ENCODE measurements at places on chromosomes 7 and 10. TPM values are rescaled to one million over a fixed set of nuclear protein-coding genes. Genes with fewer than 3 reads are reported as not detected.

Gene CFAP69
- total RNA-seq: 1.3 TPM

Gene RPEL1
- not detected for total RNA-seq

GRCh38 chr7:158404031-158404761, 183.4 kb downstream of the PTPRN2 start:
- no peak for DNase-seq

- DNase-seq: no peak
Measured at GRCh38 chr10:131311661-131312477, at the start of gene TCERG1L. Gene TCERG1L (minus strand): TSS chr10:131311721. CDS start chr10:131311635, 86 bp downstream.

GRCh38 chr7:32616625-32617024, 121.3 kb downstream of the AVL9 start:
- peak; percentile 67 for DNase-seq

- no peak for DNase-seq
Measured at GRCh38 chr10:121637437-121637836, 39.2 kb upstream of the FGFR2 start.

GRCh38 chr7:159157714-159158113, 13.0 kb upstream of the VIPR2 start:
- no peak for DNase-seq

- DNase-seq: no peak
Measured at GRCh38 chr7:78489476-78490240, 691.1 kb downstream of the PHTF2 start.

DNA sequence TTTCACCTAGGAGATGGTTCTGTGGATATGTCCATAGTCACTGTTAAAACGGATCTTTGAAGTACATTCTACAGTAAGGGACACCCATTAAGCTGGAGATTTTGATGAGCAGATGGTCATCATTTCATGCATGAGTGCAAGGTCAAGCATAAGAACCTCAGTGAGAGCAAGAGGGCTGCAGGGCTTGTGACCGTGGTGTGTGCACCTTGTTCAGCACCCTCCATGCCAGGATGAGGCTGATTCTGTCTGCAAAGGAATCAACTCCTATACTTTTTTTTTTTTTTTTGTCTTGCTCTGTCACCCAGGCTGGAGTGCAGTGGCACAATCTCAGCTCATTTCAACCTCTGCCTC, 17.6 kb downstream of the PDSS1 start:
- no peak for DNase-seq

GRCh38 chr7:140674899-140675701, 2.4 kb downstream of the ADCK2 start:
- DNase-seq: no peak

GRCh38 chr7:143380646-143381426, at the start of gene ZYX:
Gene ZYX (plus strand): TSS chr7:143381345. CDS start chr7:143381572, 227 bp downstream.
- DNase-seq: peak; percentile 98

DNA sequence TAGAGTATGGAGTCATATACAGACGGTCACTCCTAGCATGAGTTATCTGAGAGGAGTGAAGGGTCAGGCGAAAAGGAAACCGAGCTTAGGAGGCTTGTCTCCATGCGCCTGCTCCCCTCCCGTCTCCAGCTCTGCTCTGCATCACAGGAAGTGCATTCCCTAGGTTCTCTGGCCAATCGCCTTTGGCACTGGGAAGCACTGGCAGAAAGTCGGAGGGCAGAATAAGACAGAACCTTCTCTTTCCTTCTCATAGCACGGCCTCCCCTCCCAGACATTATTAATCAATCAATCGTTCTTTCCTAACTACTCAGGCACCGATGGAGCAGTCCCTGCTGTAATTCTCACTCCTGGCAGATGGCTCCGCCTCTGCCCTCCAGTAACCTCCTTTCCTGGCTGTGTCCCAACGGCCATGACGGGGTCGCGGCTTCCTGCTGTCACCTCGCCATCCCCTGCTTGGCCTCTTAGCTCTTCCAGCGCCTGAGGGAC, 177.1 kb downstream of the FRMD4A start:
- DNase-seq: no peak

Measured in Right ventricle myocardium superior (tissue), 1 donor.